ENCODE measurements at places on chromosomes 1 and 21. TPM values are rescaled to one million over a fixed set of nuclear protein-coding genes. Genes with fewer than 3 reads are reported as not detected.

AADACL3 gene
- not detected for total RNA-seq

LGR6 gene
- not detected for total RNA-seq

FBXO42 gene
- 11.3 TPM for total RNA-seq

DPYD gene
- 17.6 TPM for total RNA-seq

UBL4B gene
- total RNA-seq: not detected

KPRP gene
- not detected for total RNA-seq

KCNA2 gene
- not detected for total RNA-seq

TMPRSS3 gene
- not detected for total RNA-seq

CAPN9 gene
- not detected for total RNA-seq

SLAMF9 gene
- total RNA-seq: not detected

TMEM82 gene
- not detected for total RNA-seq

CELA3A gene
- total RNA-seq: not detected

TRIM63 gene
- not detected for total RNA-seq

All from mammary microvascular endothelial cell (primary cell).